ENCODE measurements at places on chromosomes 5 and 9.

DNA sequence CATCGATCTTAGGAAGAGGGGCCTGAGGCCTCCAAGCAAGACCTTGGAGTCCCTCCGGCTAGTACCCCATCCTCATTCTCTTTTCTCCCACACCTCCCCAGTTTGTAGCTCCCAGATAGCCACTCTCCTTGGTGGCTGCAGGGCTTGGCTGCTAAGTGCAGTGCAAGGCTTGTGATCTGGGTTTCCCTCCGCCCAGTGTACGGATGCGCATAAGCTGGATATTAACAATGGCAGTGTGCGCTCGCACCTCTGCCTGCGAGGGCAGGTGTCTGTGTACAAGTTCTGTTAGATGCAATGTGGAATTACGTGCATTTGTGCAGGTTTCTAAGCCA lies 71.0 kb upstream of the TBCA start:
- DNase-seq, result no peak

DNA sequence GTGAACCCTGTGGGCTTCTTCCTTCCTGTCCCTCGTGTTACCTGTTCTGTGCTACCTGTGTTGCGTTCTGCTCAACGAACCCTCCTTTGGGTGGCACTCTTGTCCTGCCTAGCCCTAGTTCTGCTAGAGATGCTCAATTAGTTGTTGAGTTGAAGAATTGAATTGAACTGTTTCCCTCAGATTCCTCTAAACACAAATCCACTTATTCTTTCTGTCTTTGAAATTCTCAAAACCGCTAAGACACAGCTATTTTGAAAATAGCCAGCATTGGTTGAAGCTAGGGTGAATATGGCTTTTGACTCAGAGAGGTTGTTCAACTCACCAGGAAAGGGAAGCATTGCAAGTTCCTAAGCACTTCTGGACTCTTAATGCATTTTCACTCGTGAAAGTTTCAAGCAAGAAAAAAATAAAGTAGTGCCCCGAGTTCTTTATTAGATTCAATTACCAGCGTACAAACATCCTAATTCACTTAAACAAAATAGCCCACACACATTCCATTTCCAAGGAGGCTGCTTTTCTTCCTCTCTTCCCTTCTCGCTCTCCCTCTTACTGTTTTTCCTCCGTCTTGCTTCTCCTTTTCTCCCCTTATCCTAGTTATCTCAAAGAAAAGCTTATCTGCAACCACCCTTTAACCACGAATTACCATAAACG lies 642 bp upstream of the ITGA1 start:
- no peak for DNase-seq

- no peak for DNase-seq
These were observed 177.3 kb upstream of the SPEF2 start for GRCh38 chr5:35440409-35440808.

GRCh38 chr5:42840269-42840668 lies 28.6 kb upstream of the SELENOP start:
- no peak for DNase-seq

DNA sequence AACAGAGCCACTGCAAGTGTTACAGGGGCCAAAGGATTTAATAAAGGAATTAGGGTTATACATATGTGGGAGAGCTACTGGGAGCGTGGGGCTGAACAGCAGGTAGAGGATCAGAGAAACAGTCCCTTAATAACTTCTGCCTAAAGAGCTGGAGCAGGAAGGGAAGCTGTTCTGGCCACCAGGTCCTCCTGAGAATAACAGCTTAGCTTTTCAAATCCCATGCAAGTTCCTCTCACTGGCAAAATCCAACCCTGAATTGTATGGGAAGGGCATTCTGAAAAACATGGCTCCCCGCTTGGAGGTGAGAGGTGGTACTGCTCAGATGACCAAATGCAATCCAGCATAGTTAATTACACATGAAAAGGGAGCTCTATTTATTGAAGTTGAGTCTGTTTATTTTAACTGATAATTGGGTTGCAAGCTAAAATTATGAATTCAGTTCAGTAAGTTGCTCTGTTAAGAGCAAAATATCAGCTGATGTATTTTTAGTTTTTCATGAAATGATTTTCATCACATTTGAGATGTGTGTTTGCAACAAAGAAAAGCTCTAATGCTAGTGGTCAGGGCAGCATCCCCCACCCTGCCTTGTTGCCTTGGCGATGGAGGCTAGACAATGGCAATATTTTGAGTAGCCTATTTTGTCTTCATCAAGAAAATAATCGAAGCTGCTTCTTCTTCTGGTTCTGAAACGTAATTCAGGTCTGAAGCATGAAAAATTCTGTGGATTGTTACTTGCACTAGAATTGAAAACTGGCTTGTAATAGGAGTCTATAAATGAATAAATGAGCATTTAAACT lies 58.4 kb upstream of the SH3GL2 start:
- no peak for DNase-seq

GRCh38 chr9:94944626-94945025 lies 218.1 kb downstream of the AOPEP start:
- no peak for DNase-seq

GRCh38 chr5:179558932-179559283 lies 8.6 kb downstream of the RUFY1 start:
- DNase-seq, result peak; percentile 35

Data from HuH-7.5 (cell line).